Stimulated activated CD4-positive, alpha-beta T cell treated with anti-CD3 and anti-CD28 coated beads, Interleukin-12 subunit alpha, Interleukin-12 subunit beta, amount 100 ng/mL, for 24 hours (primary cell): ENCODE measurements at places on chromosomes 4 and X.

GRCh38 chr4:26238426-26238777 is 82.4 kb upstream of the RBPJ start:
- no peak for DNase-seq

GRCh38 chr4:26130173-26130572 is 190.6 kb upstream of the RBPJ start:
- no peak for DNase-seq

GRCh38 chrX:87901060-87901459 is 383.5 kb downstream of the KLHL4 start:
- DNase-seq = no peak

GRCh38 chrX:130825525-130825924 is 77.5 kb downstream of the ENOX2 start:
- no peak for DNase-seq

GRCh38 chrX:121260596-121261240 is 213.3 kb downstream of the GLUD2 start:
- no peak for DNase-seq

- no peak for DNase-seq
Measured at GRCh38 chr4:33658971-33659370, 2585.3 kb downstream of the ARAP2 start.

DNA sequence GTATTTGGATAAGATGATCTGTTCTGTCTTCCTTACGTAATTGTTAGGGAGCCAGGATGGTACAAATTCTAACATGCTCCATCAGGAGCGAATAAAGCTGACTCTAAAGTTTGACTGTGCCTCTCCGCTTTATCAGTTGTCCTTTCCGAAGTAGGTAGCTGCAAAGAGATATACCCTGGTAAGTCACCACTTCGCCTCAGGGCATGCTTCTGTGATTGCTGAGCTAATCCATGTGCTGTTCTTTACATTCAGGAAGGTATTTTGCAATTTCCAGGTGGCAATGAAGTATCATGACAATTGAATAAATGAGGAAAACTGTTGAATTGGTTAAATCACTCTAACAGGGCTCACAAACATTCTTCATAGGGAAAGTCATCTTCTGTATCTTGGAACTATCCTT is 38.9 kb downstream of the KIT start:
- DNase-seq = no peak

GRCh38 chrX:31563792-31564191 is 492.0 kb upstream of the FTHL17 start:
- no peak for DNase-seq

DNA sequence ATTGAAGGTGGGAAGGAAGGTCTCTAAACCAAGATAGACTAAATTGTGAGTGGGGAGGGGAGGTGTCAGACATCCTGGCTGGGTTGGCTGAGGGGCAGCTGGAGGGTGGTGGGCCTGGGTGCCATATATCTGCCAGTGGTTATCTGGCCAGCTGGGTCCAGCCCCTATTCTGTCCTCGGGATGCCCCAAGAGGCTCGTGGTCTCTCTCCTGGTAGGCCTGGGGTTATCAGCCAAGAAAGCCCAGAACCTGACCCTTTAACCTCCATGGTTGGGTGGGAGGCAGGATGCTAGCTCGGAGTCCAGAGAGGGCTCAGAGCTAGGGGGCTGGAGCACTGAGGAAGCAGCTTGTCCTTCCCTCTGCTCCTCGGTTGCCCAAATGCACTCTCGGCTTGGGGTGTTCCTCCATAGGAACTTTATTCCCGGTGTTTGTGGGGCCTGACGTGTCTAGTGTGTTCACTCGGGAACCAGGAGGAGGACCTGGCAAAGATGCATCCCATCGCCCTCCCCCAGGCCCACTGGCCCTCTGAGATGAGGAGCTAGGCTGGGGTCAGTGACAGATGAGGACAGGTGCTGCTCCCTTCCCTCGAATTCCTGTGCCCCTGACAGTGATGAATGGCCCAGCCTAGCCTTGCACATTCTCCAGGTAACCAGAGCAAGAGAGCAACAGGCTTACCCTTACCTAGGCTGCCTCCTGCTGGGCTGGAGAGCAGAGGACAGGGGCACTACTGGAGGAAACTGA is 5.2 kb upstream of the EFNB1 start:
- DNase-seq = no peak

GRCh38 chr4:3299976-3300671 is 7.3 kb downstream of the RGS12 start:
- DNase-seq = no peak

DNA sequence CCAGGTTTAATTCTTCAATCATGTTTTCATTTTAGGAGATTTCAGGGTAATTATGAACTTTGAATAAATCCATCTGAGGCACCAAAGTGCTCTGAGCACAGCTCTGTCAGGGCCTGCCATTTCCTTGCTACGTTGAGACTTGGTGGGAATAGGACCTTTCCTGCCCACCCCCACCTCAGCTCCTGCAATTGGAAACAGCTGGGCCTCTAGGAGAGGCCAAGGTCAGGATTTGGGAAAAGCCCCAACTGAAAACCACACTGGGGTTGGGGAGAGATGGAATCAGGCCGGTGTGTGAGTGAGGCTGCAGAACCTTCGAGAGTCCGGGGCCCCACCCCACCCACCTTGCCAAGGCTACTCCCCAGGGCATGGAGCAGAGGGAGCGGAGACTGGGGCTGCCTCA is 212.7 kb upstream of the BCOR start:
- DNase-seq = no peak

GRCh38 chr4:109708990-109709389 is 5.7 kb upstream of the CASP6 start:
- no peak for DNase-seq

DNA sequence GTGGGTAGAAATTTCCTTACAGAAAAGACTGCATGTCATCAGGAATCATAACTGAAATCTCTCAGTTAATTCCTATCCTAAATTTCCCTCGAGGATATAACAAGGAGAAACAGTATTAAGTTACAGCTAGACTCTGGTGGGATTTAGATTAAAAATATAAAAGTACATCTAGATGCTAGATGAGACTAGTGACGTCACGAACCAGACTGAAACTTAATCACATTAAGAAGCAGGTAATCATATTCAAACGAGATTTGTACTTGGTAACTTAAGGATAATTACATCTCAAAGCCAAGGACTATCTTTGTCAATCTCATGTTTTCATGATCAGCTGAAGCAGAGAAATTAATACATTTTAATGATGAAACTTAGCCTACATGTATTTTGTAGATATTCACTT is 130.6 kb downstream of the MTNR1A start:
- DNase-seq = no peak

DNA sequence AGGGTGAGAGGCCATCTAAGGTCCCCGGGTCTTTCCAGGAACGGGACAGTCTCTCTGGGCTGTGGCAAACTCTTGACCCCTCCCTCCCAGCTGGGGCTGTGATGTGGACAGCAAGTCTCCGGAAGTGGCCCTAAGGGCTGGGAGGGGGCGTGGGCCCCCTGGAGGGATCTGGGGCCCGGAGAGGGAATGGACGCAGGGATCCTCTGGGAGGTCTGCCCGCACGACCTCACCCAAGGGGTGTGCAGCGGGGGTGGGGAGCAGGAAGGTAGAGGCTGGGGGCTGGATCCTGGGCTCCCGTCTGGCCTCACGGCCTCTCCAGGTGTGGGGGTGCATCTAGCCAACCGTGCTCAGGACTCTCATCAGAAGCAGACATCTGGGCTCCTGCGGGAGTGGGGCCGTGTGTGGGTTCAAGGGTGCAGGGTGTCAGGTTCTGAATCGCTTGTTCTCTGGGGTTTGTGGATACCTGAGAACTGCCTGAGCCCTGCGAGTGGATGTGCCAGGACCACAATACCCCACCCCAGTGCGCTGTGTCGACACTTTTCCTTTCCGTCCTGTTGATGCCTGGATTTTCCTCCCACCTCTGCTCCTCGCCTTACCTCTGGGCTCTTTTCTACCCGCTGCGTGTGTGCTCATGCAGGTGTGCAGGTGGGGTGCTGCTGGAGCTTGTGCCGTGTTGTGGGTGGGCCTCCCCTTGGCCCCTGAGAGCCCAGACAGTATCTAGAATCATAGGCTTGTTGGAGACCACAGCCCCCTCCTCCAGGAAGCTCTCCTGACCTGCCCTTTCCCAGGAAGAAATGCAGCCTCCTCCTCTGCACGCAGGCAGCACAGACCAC is 915 bp downstream of the CPZ start:
- no peak for DNase-seq

DNA sequence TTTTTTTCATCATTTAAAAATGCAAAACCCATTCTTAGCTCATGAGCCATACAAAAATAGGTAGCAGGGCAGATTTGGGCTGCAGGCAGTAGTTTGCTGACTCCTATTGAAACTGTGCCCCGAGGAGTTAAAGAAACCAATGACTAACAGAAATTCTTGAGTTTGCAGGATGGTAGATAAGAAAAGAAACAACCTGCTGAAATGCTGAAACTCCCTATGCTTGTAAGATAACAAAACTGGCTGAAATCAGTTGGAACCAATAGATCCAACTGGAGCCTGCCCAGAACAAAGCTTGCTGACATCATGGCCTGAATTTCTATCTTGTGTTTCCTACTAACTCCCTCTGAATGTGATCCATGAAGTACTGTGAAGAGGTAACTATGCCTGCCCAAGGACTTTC is 68.6 kb downstream of the ANOS1 start:
- DNase-seq = no peak

- DNase-seq = no peak
Measured at GRCh38 chr4:126727461-126727860, 905.3 kb upstream of the INTU start.

- no peak for DNase-seq
Measured at GRCh38 chr4:89129080-89129640, 17.8 kb downstream of the TIGD2 start.

DNA sequence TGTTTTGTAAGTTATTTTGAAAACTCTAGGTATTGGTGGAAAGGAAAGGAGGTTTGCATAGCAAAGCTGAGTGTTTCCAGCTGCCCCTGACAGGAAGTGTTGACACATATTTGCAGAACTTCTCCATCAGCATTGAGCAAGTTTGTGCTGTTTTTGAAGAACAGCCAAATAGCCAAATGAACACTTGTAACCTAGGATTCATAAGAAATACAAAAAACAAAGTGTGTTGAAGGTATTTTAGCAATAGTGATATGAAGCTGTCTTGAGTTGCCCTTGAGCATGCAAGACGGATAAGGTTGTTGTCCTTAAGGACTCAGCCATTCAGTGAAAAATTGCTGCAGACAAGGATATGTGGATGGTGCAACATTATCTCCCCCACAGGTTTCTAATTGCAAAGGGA is 68.3 kb upstream of the PGM2 start:
- no peak for DNase-seq

DNA sequence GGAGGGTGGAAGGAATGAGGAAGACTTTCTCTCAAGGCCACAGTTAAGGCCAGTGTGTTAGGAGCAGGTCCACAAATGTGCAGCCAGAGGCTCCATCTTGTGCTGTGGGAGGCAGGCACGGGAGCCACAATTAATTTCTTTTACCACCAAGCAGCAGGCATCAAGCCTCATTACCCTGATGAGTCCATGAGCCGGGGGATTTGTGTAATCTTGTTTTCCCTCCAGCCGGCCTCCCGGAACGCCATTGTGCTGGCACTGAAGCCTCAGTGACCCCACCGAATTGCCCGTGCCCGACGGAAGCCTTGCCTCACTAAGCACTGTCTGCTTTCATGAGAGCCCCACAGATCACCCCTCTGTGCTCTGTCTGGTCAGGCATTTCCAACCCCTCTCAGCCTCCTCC is 154.7 kb upstream of the STX18 start:
- DNase-seq = no peak

DNA sequence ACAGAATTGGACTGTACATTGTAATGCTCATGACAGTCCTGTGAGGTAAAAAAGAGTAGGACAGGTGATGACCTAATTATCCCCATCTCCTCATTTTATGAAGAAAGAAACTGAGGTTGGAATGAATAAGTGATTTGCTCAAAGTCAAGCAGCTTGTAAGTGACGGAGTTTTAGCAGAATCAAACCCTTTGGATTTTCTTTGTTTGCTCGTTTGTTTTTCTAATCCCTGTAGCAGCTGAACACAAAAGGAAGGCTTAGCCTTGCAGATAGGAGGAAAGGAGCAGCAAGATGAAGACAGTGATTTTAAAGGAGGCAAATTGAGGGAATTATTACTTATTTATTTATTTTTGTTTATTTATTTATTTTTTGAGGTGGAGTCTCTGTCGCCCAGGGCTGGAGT is 528.4 kb upstream of the AMOT start:
- DNase-seq = no peak

- DNase-seq = no peak
Measured at GRCh38 chrX:153921070-153921469, 5.0 kb downstream of the ARHGAP4 start.

GRCh38 chr4:187238646-187239045 is 515.0 kb upstream of the FAT1 start:
- no peak for DNase-seq

DNA sequence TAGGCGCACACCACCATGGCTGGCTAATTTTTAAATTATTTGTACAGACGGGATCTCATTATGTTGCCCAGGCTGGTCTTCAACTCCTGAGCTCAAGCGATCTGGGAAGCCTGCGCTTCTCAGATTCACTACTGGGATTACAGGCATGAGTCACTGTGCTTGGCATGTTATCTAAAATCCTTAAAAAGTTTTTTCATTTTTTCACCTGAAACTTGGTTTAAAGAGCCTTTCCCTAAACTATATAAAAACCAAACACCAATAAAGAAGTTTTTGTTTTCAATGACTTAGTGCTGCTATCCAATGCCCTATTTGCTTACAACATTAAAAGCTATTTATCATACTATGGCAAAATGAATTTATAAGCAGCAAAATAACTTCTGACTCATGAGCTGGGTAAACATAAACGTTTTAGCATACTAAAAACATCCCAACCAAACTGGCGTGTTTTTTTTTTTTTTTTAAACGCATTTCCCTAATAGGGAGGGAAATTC is 127.8 kb downstream of the UBE2K start:
- DNase-seq = no peak

DNA sequence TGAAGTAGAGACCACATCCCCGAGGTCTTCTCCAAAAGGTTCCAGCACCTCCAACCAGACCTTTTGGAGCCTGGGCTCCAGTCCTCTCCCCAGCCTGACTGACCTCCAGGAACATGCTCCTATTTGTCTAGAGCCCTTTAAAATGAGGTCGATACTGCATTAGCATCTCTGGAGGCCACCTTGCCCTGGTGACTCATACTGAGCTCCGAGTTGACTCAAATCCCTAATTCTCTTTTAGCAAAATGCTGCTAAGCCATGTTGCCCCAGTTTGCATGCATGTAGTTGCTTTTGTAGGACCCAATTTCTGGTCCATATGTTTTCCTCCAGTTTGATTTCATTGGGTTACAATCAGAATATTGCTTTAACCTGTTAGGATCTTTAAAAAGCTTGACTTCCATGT is 43.5 kb upstream of the CITED1 start:
- no peak for DNase-seq

DNA sequence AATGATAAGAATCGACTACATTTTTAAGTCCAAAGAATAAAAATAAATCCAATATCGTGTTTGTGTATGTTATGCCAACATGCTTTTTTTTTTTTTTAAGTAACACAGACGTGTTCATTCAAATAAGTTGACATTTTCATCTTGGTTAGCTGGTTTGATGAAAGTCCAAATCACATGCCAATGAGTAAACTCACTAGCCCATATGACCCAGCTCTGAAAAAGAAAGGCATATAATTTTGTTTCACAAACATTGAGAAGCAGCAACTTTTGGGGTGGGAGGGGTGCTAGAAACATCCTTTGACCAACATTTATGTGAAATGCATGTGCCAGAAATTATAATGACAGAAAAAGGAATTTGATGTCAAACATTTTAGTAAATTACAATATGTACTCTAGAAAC is 61.6 kb upstream of the SPP1 start:
- no peak for DNase-seq

GRCh38 chr4:101464596-101464995 is 117.3 kb upstream of the PPP3CA start:
- DNase-seq = no peak
